ENCODE measurements at places on chromosomes 3 and 15.

DNA sequence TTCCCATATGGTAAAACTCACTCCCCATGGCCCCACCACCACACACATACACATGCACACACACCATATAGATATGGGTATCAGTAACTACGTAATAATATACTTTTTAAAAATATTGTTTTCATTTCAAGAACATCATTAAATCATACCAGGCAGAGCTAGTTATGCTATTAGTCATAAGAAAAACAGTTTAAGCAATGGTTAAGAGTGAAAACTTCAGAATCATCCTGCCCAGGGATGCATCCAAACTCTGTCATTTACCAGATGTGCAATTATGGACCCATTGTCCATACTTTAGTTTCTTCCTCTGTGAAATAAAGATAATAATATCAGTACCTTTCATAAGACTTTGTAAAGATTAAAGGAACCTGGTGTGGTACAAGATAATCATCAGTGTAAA lies 608.3 kb downstream of the RBMS3 start:
- DNase-seq, result no peak

DNA sequence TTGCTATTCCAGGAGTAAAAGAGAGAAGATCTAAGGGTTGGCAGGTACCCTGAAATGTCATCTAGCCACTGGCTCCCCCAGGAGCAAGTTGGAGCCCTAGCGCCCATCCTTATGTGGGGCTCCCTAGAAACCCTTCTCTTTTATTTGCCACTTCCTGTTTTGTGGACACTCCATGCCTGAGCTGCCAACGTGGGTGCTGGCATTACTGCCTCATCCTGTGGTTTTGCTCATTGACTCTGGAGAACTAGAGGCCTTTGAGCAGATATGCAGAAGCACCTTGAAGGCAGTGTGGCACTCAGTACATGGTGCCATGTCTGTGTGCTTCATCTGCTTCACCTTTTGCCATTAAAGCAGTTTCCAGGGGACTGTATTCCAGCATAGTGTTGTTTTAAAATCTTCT lies 8.1 kb downstream of the EDEM1 start:
- peak; percentile 66 for DNase-seq

DNA sequence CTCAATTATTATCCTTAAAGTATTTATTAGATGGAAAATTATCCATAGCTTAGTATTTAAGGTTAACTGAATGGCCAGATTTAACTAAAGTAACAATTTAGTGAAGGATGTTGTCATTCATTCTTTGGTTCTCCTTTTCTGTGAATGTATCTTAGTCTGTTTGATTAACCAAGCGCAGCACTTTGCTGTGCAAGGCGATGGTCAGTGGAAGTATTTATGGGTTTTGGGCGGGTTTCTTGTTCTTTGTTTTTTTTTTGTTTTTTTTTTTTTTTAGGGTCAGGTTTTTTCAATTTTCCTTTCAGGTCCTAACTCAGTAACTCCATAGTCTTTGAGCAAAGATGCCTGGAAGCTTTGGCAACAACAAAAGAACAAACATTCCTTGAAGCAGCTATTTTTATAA lies 328.8 kb downstream of the PTPRG start:
- DNase-seq, result no peak

GRCh38 chr3:61236556-61236955 lies 14.7 kb downstream of the FHIT start:
- DNase-seq, result peak; percentile 19

- no peak for DNase-seq
Observed at GRCh38 chr3:513301-513700, 316.7 kb downstream of the CHL1 start.

- DNase-seq, result no peak
Observed at GRCh38 chr3:151226088-151226563, 23.1 kb upstream of the GPR171 start.

- DNase-seq, result no peak
Observed at GRCh38 chr15:70045045-70045444, 52.7 kb downstream of the TLE3 start.

DNA sequence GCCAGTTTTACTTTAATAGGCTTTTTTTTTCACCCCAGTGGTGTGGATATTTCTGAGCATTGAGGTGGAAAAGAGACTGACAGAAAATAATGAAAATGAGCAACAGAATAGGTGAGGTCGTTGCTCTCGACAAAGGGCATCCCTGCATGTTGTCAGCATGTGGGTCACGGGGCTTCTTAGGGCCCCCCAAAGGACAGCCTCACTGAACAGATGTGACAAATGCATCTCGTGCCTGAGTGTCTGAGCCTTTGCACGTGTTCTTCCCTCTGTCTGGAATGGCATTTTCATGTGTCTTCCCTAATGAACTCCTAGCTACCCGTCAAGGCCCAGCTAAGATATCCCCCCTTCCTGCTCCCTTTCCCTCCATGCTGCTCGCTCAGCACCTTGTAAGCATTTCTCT lies 31.8 kb downstream of the FAH start:
- no peak for DNase-seq

DNA sequence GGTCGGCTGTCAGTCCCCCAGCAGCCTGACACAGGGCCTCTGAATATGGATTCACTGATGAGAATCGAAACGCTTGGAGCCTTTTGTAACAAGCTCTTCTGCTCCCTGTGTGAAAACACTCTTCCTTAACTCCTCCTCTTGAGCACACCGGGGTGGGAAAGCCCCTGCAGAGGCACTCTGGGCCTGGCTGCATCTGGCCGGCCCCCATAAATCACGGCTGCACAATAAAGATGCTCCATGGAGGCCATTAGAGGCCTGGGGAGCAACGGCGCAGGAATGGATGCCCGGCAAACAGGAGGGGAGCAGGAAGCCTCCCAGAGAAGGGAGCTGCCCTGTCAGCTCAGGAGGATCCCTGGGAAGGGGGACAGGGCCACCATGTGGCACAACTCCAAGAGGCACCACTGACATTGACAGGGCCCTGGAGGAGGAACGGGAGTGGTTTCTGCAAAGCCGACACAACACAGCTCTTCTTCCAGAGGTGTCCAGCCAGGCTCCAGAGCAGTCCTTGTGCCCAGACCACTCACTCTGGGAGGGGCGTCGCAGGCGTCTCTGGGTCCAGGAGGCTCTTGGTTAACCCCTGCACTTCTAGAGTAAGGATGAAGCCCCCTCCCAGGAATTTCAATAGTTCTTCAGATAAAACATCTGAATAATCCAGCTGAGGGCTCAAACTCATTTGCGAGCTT lies 509.3 kb upstream of the PPP2R3A start:
- DNase-seq, result no peak

DNA sequence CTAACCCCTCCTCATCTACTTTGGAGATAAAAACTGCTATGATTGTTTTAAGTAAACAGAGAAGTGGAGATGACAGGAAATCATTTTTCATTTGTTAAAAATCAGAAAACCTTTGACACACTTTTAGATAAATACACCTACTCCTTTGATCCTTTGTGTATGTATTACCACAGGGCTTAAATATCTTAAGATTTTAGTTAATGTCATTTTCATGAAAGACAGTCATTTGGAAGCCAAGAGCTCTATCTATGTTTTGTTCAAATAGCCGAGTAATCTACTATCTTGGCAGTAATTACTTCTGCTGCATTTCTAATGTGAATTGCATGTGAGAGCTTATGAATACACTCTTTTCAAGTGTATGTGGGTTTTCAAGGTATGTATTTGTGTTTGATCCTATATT lies 2.0 kb downstream of the ARPP21 start:
- DNase-seq, result no peak

DNA sequence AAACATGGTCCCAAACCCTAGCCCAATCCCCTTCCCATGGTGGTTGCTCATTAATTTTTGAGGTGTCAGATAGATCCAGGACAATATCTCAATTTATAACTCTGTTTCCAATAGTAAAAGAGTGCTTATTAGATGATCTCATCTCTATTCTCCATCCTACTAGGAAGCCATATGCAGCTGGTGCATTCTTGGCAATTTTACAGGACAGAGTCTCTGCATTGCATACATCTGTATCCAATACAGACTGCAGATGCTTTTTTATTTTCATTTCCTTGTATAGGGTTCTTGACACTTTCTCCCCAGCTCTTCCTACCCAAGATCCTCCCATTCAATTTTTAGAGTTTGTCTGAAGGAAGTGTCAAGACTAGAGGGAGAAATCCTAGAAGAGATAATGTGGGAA lies 194.8 kb upstream of the DPH6 start:
- DNase-seq, result no peak

DNA sequence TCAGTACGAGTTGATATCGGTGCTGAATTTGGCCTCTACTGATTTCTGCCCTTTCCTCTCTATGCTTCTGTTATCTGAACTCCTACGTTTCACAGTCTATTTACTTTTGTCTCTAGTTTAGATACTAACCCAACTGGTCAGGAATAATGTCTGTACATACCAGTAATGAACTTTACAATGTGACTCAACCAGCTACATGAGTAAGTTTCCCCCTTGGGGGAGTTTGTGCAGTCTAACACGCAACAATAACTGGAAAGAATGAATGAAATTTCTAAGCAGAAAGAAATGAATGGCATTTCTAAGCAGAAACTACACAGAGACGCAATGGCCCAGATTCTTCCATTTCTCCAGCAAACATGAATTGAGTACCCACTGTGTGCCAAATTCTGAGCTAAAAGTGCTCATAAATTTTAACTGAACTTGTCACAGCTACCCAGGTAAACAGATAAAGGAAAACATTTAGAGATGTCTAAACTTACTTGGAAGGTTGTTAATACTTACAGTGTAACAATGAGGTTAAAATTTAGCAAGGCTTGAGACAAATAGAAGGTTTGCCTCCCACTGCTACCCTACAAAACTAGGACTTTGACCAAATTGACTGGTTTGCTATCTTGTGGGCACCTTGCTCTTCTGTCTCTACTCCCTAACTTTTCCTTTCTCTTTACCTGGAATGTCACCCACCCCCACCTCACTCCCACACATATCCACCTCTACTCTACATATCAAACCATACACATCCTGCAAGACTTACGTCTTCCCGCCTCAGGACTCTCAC lies 11.6 kb downstream of the UPK1B start:
- no peak for DNase-seq

DNA sequence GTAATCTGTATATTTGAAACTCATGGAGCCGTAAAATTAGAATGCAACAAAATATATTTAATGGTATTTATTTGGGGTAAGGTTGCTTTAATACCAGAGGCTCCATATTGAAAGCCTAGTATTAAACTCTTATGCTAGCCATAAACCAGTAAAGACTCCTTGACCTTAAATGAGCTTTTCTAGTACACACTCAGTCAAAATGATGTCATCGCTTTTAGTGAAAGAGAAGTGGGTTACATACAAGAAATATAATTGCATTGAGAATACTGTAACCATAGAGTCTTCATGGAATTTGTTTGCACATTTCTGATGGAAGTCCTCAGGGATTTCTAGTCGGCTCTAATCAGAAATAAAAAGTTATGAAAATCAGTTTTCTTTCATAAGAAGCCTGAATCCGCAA lies 757.6 kb downstream of the GBE1 start:
- no peak for DNase-seq

GRCh38 chr3:53180305-53181023 lies 19.5 kb downstream of the PRKCD start:
- no peak for DNase-seq

GRCh38 chr15:101442272-101442671 lies 47.2 kb downstream of the PCSK6 start:
- no peak for DNase-seq

- DNase-seq, result no peak
Observed at GRCh38 chr3:56089739-56090138, 378.5 kb downstream of the ERC2 start.

- no peak for DNase-seq
Observed at GRCh38 chr15:101135532-101136166, 116.2 kb downstream of the CHSY1 start.

DNA sequence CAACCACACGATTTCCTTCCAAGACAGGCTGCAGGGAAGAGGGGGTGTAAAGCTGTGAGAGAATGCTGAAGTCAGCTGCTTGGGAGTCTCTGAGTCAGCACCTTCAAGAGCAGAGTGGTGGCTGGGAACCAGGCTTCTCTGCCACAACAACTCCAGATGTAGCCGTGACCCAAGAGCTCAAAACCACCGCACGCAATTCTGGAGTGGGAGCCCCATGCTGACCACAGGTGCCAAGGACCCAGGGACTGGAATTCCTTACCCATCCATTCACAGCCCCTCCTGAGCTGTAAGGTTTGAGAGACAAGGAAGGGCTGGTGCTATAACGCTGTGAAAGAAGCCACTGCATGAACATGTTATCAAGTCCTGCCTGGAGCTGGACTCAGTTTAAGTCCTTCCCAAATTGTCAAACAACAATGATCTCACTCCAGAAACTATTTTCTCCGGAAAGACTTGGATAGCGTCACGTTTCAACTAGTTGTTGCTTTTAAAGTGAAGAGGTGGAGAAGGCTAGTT lies 61.4 kb downstream of the UMPS start:
- no peak for DNase-seq

GRCh38 chr3:30684356-30684755 lies 78.0 kb downstream of the TGFBR2 start:
- no peak for DNase-seq

GRCh38 chr3:104556372-104557078 lies 810.2 kb upstream of the ALCAM start:
- DNase-seq, result peak; percentile 82

DNA sequence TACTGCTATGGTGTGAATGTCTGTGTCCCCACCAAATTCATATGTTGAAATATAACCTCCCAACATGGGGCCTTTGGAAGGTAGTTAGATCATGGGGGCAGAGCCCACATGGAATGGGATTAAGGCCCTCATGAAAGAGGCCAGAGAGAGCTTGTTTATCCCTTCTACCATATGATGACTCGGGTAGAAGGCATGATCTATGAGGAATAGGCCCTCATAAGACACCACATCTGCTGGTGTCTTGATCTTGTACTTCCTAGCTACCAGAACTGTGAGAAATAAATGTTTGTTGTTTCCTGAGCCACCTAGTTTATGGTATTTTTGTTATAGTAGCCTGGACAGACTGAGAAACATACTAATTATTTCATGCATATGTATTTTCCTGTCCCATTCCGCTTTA lies 51.9 kb downstream of the WWTR1 start:
- no peak for DNase-seq

GRCh38 chr3:190566043-190566933 lies 52.4 kb downstream of the IL1RAP start:
- DNase-seq, result peak; percentile 99

GRCh38 chr3:50238549-50239026 lies 2.6 kb downstream of the GNAI2 start:
- DNase-seq, result no peak

DNA sequence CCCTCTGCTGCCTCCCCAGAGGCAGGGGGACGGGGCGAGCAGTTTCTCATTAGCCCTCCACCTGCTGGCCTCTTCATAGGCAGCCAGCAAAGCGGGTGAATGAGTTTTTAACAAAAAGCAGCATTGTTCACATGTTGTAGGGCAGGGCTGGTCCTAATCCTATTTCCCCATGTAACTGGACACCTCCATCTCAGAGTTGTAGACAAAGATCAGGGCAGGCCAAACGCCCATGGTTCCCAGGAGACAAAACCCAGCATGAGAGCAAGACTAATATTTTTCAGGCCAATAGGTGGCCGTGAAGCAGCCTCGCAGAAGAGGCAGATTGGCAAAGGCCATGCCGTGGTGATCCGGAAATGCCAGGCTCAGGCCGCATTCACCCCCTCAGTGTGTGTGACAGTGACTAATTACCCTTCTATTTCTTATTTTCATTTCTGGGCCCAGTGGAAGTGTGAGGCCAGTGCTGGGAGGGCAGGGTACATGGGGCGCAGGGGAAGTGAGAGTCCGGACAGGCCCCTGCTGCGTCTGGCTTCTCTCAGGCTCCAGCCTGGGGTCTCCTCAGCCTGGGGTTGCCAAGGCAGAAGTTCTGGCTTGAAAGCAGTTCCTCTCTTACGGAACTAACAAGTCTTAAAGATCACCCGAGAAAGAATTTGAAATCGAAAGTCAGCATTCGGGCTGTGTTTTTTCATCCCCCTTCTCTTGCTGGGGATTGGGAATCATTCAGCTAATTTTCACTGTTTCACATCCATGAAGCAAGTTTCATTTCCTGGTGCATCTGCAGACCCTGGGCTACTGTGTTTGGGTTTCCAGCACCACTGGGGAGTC lies 64.8 kb downstream of the BOC start:
- DNase-seq, result no peak
